CD4-positive, alpha-beta T cell (primary cell): ENCODE measurements at places on chromosomes 1 and 21.

DNA sequence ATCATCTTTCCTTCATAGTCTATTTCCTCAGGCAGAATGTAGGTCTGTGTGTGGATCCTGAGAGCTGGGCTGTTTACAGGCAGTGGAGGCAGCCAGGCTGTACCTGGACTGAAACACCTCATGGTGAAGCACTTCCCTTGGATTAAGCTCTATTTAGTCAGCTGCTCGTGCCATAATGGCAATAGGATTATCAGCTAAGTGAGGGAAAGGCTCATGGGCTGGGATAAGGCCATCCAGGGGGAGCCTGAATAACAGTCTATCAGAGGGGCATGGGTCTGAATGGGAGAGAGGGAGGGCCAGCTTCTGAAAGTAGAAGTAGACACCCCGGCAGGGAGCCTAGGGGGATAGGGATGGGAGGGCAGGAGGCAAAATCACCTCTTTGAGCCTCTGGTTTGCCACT is 8.3 kb downstream of the RNASEL start:
- no peak for DNase-seq

DNA sequence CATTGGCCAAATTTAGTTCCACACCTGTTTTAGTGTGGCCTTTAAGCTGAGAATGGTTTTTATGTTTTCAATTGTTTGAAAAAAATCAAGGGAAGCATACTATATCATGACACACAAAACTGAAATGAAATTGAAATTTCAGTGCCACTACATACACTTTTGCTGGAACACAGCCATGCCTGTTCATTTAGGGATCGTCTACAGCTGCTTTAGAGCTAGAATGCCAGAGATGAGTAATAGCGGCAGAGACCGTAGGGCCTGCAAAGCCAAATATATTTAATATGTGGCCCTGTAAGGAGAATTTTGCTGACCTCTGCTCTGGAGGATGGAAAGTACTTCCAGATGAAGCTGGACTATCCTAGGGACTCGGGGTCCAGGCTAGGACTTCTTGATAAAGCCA is 62.5 kb upstream of the LYST start:
- DNase-seq = no peak

DNA sequence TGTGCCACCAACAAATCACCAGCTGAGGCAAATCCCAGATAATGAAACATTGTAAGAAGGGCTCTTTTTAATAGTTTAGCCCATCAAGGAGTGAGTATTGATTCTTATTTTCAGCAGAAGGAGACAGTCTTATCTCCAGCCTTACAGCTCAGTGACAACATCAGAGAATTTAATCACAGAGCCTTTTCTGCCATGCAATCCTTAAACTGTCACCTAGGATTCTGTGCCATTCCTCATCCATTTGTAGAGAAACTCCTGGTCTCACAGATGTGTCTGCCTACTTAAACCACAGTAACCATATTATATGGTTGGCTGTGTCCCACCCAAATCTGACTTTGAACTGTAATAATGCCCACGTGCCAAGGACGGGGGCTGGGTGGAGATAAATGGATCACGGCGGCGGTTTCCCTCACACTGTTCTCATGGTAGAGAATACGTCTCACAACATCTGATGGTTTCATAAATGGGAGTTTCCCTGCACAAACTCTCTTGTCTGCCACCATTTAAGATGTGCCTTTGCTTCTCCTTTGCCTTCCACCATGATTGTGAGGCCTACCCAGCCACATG is 217.7 kb downstream of the RERE start:
- no peak for DNase-seq

DNA sequence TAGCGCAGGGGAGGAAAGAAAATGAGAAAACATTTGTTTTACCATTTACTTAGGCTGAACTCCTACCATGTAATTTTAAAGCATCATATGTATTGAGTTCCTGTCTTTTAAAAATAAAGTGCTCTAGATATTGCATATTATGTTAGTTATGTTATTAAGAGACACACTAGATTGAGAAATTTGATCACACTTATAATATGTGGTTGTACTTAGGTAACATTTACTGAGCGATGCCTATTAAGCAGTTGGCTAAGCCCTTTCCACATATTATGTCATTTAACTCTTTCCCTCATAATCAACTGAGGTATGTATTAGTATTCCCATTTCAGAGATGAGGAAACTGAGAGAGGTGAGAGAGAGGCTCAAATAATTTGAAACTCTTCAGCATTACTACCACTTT is 4.5 kb upstream of the LRRC8D start:
- DNase-seq = no peak
